ENCODE measurements at places on chromosomes 7 and 10.

DNA sequence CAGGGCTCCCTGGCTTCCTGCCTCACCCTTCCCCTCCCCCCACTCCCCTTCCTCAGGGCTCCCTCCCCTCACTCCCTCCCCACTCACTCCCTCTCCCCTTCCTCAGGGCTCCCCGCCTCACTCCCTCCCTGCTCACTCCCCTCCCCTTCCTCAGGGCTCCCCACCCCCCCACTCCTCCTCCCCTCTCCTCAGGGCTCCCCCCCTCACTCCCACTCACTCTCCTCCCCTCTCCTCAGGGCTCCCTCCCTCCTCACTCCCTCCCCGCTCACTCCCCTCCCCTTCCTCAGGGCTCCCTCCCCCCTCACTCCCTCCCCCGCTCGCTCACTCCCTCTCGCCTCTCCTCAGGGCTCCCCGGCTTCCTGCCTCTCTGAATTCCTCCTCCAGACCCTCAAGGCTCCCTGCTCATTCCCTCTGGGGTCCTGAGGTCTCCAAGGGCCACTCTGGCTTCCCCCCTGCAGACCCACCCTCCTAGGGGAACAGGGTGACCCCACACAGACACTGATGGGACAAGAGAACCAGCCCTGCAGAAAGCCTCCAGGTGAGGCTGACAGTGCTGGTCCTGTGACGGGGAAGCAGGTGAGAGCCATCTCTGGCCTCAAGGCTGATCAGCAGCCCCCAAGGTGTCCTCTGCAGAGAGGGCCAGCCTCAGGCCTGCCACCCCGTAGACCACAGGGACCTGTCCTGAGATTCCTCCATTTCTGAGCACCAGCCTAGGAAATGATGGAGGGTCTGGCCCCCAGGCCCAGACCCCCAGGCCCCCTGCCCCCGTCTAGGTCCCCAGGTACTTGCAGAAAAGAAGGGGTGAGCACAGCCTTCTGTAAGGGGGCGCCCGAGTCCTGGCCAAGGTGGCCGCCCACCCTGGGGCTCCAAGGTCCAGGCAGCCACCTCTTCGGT lies 47.2 kb downstream of the PWWP2B start:
- DNase-seq = no peak

DNA sequence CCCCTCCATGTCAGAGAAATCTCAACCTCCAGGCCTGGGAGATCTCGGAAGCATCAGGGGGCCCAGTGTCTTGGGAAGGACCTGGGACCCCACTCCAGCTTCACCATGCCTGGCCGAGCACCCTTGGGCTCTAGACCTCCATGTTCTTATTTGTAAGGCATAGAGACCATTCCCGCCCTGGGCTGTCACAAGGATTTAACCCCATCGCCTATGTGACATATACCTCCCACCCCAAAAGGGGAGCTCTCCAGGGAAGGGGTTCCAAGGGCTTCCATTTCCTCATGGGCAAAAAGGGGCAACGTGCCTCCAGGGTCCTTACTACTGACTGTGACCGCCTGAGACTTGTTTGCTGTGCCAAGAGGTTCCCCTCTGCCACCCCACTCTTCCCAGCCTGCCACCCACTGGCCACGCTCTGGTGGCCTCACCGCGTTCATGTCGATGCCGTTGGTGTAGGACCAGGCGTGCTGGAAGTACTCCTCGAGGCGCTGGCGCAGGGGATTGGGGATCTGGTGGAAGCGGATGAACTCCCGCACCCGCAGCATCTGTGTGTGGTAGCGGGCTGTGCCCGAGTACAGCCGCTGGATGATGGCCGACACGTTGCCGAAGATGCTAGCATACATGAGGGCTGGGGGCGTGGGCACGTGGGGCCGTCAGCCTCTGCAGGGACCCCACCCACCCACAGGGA lies 27.5 kb downstream of the KCNH2 start:
- DNase-seq = peak; percentile 42

DNA sequence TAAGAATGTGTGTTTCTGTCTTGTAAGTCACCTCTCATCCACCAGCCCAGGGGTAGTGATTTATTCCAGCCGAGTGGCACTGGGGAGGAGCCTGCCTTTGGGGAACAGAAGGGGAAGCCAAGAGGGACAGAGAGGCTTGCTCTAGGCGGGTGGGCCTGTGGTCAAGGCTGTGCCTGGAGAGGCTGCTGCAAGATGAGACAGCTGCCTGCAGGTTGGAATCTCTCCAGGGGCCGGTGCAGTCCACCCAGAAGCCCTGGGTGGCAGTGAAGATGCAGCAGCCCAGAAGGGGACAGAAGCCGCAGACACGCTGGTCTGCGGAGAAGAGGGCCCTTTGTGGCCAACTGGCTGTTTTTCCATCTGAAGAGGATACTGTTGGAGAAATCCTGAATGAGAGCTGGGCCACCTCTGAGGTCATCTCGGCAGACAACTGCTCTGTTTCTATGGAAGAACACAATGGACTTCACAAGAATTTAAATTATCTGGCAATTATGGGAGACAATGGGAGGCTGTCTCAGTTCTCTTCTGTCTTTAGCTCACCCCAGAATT lies 175.7 kb downstream of the GFRA1 start:
- no peak for DNase-seq

DNA sequence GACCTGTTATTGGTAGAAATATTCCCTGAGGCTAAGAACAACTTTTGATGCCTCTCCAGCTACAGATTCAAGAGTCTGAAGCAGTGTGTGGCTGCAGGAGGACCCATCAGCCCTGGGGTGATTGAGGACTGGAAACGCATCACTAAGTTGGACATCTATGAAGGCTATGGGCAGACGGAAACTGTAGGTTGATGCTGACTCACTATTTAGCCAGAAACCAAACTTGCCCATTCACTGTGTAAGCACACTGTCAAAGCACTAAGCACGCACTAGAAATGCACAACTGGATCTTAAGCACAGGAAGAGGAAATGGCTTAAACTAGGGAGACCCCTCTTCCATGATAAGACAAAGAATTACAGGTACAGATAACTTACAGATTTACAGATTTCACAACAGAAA lies 20.8 kb downstream of the ACSM6 start:
- no peak for DNase-seq

GRCh38 chr7:110027385-110027784 lies 1063.5 kb upstream of the LRRN3 start:
- DNase-seq = no peak

DNA sequence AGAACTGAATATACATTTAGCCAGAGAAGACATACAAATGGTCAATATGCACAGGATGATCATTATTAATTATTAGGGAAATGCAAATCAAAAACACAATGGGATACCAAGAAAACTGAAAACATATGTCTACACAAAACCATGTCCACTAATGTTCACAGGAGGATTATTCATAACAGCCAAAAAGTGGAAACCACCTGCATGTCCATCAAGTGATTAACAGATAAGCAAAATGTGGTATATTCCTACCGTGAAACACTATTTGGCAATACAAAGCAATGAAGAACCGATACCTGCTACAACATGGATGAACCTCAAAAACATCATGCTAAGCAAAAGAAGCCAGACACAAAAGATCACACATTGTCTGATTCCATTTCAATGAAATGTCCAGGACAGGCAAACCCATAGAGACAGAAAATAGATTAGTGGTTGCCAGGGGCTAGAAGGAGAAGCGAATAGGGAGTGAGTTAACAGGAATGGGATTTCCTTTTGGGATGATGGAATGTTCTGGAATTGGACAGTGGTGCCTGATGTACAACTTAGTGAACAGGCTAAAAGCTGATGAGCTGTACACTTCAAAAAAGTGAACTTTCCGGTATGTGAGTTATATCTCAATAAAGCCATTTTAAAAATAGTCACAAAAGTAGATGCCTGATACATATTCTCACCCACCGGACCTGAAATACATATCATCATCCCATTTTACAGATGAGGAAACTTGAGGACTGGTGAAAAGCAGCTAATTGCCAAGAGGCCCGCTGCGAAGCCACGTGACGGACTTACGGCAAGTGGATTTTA lies 33.6 kb downstream of the HIPK2 start:
- DNase-seq = no peak

- DNase-seq = no peak
Observed at GRCh38 chr7:106216517-106216922, 68.3 kb downstream of the NAMPT start.

All from lower lobe of right lung (tissue), 2 donors.